Fibroblast of skin of left quadriceps (primary cell): ENCODE measurements at places on chromosomes 11 and 22.
A peak's percentile ranks its signal among the peaks of the same experiment; 100 is the strongest.

- peak; percentile 52 for DNase-seq
These were observed at the start of gene TMEM184B for GRCh38 chr22:38272373-38273134. TSS of gene TMEM184B (minus strand) at chr22:38273010. CDS start at chr22:38247961, 25,049 bp downstream.

DNA sequence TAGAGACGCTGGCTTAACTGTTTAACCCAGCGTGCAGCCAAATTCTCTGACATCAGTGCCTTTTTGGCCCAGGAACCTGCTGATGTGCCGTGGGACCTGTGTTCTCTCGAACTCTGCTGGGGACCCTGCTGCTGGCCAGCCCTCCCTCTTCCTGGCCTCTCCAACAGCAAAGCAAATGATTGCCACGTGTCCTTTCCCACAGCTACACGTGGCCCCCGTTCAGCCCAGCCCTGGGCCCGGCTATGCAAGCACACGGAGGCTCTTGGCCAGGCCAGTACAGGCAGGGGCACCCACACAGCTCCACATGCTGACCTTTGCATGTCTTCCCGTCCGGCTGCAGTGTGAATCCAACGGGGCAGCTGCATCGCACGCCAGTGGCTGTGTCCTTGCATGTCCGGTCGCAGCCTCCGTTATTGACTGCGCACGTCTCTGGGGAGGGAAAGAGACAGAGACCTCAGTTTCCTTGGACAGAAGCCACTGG lies 51.6 kb upstream of the TTLL12 start:
- no peak for DNase-seq

DNA sequence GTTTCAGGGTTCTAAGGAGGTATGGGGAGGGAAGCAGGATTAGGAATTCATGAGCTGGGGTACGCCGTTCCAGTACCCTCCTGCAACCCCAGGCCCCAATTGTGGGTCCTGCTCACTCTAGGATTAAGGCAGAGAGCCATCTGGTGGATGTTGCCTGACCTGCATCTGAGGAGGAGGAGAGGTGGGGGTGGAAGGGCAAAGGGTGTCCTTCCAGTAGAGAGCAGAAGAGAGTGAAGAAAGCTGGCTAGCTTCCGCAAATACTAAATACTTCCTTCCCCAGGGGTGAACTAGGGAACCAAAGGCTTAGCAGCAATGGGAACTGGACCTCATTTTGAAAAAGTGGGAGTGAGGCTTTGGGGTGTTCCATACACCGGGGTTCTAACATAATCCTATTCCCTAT lies 10.6 kb downstream of the LRRC51 start:
- no peak for DNase-seq

DNA sequence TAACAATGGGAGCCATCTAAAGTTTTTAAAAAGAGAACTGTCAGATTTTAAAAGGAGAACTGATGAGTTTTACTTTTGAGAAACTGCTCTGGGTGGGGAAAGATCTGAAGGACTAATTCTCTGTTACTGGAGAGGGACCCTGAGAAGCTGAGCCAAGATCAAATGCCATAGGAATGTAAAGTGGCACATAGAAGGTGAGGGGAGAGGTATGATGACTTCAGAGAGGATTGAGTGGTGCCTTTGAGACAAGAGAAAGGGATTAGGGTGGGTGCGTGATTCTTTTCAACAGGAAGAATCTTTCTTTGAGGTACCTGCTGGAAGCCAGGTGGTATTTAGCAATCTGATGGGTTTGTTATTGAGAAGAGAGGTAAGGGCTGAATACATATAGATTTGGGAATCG lies 9.0 kb downstream of the CRKL start:
- no peak for DNase-seq

DNA sequence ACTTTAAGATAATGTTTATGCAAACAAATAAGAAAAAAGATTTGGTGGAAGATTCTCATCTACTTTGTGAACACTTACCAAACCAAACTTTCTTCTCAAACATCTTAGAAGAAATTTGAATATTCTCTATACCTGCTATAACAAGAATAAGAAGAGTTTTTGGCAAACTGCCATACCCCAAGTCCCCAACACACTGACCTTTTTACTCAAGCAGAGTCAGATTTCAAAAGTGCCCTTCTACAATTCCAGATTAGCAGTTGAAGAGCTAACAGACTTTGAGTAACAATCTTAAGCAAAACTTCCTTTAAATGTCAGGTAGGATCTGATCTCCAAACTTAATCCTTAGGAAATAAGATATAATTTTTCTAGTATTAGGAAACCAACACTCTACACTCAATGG lies 33.9 kb downstream of the TSG101 start:
- DNase-seq: no peak

DNA sequence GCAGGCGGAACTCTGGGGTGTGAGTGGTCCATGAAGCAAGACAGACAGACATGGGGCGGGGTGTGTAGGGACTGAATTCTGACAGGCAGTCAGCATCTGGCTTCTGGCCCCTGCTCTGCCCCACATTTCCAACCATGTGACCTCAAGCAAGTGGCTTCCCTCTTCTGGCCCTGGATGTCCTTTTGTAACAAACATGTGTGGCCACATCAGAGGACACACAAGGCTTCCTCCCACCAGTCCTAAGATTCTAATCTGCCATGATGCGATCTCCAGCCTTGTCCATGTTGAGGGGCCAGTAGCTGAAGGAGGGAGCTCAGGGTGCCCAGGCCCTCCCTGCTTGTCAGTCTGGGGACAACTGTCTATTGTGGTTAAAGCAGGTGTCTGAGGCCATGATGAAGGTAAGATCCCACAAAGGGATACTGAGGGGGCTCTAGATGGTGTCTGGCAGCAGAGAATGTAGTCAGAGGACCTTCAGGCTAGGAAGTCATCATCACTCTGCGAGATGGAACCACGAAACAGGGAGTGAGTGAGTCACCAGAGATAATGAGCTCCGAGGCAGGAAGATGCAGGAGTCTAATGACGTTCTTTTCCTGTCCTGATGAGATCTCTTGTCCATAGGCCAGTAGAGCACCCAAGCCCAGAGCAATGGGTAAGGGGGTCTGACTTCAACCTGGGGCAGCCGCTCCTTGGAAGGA lies 27.4 kb downstream of the DRD2 start:
- no peak for DNase-seq

DNA sequence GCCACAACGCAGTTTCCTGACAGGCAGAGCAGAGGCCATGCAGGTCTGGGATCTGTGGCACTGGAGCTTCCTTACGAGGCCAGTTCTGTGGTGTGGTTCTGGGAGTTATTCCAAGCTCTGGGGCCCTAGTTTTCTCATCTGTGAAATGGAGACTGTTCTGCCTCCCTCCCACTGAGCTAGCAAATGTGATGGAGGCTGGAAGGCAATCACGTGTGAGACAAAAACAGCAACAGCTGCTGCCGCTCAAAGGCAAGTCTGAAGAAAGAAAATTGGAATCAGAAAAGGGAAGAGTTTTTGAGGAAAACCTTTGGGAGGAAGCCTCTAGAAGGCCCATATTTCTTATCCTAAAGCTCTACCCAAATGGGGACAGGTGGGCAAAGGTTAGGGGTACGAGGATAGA lies 8.3 kb upstream of the RIC3 start:
- DNase-seq: no peak

GRCh38 chr11:43556612-43557375 lies 123.7 kb upstream of the HSD17B12 start:
- DNase-seq: no peak

GRCh38 chr22:49025791-49026493 lies 801.7 kb downstream of the BRD1 start:
- DNase-seq: no peak

GRCh38 chr11:43245466-43245865 lies 66.3 kb upstream of the API5 start:
- no peak for DNase-seq

GRCh38 chr22:29581799-29582198 lies 886 bp upstream of the NIPSNAP1 start:
- DNase-seq: no peak

DNA sequence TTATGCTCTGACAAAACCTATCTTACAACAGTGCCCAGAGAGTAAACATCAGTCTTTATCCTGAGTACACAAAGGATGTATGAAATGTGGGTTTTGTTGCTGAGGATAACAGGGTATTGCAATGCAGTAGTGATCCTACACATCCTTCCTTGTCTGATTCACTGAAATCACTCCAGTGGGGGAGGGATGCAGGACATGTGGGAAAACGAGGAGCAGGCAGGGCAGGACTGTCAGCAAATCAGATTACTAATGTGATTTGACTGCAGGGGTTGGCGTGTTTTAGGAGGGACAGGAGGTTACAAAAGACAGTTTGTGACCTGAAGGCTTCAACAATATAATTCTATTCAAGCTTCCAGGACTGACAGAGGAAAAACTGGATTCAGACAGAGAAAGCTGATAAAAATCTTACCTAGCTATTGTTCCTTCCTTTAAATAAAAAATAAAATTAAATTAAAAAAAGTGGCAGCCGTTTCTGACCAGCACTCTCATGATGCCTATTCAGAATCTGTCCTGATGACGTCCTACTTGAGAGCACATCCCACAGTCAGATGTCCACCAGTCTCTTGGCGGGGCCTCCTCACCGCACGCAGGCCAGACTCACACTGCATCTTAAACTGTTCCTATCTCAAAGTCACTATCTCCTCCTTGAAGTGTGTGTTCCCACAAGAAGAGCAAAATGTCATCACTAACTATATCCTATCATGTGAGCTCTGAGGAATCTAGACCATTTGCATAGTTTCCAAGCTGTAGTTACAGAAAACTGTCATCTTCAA lies 50.6 kb upstream of the MN1 start:
- DNase-seq: no peak

GRCh38 chr11:69295995-69296889 lies 2.3 kb downstream of the MYEOV start:
- peak; percentile 42 for DNase-seq

DNA sequence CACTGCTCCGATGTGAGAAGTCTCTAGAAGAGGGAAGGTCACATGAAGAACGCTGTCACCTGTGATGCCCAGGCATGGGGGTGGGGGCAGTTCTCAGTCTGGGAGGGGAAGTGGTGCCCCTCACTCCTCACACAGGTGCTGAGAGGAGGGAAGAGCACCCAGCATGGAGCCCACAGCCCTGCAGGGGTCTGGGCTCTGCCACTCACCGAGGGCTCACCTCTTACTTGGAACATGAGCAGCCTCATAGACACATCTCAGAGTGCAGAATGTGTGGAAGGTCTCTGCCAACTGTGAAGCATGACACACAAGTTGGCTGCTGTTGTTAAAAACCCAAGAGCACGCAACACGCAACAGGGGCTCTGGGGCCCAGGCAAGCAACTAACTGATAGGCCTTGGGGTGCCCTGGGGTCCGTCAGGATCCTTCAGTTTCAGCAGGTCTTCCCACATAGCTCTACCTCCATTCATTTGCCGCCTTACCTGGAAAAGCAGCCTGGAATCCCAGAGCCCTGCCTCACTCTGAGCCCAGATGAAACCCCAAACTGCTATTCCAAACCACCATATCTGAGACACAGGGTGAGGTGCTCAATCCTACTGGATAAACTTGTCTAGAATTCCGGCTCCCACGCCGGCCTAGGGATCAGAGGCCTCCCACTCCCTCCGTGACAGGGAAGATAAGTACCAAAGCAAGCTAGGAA lies 17.5 kb upstream of the TMPRSS4 start:
- no peak for DNase-seq

DNA sequence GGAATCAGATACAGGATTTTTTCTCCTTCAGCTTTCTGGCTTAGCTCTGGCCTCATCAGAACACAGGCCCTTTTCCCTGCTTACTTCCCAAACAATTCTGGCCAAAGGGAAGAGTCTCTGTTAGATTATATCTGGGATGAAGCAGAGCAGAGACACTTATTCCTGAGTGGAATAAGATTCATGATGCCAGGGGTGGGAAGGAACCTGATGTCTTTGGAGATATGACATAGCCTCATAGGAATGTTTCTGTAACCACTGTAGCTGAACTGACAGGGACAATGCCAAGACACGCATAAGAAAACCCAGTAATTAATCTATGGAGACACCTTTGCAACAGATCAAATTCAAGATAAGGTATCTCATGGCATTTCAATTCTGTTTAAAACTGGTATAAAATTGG lies 177.1 kb upstream of the RAG2 start:
- DNase-seq: no peak

DNA sequence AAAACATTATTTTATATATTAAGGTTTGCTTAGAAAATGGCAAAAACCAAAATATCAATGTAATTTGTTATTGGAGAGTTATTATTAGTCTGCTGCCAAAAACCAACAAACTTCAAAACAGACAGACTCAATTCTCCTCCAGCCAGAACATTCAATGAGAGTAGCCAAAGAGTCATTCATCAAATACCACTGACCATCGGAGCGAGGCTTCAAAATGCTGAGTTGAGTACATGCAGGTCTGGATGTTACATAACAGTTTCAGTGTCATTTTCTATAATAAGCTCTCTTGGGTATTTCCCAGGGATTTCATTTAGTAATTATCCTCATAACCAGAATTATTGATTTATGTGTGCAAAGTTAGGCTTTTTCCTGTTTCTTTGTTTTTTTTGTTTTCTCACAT lies 42.6 kb downstream of the CHST1 start:
- no peak for DNase-seq

DNA sequence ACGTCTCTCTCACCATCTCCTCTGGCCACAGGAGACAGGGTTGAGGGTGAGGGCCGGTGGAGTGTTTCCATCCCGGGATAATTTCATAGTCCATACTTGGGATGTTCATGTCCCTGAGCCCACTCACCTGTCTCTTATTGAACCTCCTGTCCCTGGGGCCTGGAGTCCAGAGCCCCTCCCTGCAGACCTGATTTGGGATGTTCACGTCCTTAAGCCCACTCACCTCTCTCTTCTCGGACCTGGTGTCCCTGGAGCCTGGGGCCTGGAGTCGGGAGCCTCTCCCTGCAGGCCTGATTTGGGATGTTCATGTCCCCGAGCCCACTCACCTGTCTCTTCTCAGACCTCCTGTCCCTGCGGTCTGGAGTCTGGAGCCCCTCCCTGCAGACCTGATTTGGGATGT lies 868.2 kb downstream of the BRD1 start:
- no peak for DNase-seq

GRCh38 chr11:66720223-66720898 lies 8.7 kb downstream of the SPTBN2 start:
- no peak for DNase-seq

GRCh38 chr22:19577422-19577966 lies 53.3 kb upstream of the CLDN5 start:
- DNase-seq: no peak

- no peak for DNase-seq
These were observed 8.1 kb downstream of the RRM1 start for GRCh38 chr11:4102711-4103110.

GRCh38 chr22:24928322-24928721 lies 18.2 kb downstream of the LHFPL7 start:
- DNase-seq: no peak

DNA sequence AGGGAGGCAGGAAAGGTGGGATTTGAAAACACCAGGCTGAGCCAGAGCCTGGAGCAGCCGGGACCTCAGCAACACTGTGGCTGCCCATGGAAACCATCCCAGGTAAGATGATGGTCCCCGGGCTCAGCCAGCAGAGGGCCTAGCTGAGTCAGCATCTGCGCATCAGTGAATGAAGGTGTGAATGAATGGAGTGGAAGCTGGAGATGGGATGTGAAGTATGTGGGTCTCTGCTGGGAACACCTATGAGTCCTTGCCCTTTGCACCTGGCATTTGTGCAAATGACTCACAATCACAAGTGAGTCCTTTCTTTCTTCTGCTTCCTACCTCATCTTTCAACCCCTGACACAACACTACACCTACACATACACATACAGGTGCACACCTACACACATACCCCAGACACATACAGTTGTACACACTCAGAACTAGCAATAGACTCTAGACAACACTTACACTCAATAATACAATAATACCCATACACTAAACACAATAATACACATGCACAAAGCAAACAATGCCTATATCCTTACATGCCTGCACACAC lies 62.8 kb upstream of the PRDM11 start:
- no peak for DNase-seq

GRCh38 chr11:5534046-5534445 lies 14.3 kb downstream of the OR52H1 start:
- no peak for DNase-seq
